ENCODE measurements at places on chromosomes 1 and 21.

GRCh38 chr1:36894824-36895223 lies 139.5 kb downstream of the GRIK3 start:
- DNase-seq: no peak

GRCh38 chr1:1282998-1283397 lies 2.8 kb downstream of the SCNN1D start:
- no peak for DNase-seq

GRCh38 chr21:38077569-38077968 lies 161.3 kb upstream of the KCNJ6 start:
- DNase-seq: no peak

DNA sequence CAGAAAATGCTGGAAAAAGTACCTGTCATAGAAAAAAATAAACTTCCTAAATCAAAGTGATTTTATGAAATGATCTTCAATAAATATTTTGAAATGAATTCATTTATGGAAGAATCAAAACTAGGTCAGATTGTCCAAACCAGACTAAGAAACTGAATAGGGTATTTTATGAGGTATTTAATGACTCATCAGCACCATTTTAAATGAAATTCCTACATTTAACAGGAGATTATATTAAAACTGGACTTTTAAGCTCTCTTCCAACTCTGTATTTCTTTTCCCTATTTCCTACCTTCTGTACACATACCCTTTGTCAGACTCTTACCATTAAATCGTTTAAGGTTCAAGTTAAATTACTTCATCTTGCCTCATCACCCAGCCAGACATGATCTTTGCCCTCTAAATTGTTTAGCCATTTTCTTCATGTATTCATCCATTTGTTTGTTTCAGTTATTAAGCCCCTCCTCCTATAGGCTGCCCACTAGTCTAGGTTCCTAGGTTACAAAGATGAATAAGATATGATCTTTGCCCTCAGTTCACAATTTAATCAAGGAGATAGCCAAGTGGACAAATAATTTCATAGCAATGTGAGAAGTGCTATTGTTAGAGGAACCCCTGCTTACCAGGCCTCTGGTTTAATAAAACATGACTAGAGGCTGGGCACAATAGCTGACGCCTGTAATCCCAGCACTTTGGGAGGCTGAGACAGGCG lies 25.0 kb downstream of the TATDN3 start:
- no peak for DNase-seq

- DNase-seq: no peak
These were observed 17.4 kb downstream of the TIAM1 start for GRCh38 chr21:31326522-31327242.

DNA sequence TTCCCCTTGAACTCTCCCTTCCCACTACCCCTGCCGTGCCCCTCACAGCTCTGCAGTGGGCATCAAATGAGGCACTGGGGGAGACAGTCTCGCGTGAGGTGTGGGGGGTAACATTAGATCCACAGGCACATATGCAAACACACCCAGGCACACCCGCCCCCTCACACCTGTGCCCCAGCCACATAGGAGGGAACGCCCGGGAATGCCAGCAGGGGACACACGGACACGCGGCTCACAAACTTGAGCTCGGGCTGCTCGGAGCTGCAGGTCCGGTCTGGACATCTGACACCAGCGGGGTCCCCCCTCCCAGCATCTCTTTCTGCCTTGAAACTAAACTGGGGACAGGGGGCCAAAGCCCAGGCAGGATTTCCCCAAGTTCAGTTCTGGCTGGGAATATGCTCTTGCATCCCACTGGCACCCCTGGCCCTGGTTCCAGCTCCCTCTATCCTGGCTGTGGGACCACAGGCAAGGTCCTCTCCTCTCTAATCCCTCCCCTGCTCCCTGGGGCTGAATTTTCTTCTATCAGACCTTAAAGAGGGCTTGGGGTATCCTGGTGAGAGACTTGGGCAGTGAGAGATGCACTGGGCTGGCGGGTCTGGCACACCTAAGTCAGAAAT lies 30.6 kb downstream of the CDCP2 start:
- DNase-seq: no peak

- DNase-seq: no peak
These were observed 14.3 kb downstream of the FBXO28 start for GRCh38 chr1:224127925-224128819.

DNA sequence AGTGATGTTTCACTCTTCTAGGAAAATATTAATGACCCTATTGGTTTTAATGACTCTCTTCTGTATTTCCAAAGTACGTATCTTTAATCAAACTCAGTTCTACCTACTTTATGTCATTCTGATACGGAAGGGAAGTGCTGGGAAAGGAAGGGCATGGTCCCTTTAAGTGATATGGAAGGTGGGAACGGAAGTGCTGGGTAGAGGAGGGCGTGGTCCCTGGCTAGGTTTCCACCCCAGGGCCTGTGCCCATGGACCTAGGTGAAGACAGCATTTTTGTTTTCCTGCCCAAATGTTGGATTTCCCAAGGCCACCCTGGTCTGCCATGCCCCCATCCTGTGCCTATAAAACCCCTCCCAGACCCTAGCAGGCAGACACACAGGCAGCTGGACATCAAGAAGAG lies 24.0 kb downstream of the RGS4 start:
- DNase-seq: no peak

DNA sequence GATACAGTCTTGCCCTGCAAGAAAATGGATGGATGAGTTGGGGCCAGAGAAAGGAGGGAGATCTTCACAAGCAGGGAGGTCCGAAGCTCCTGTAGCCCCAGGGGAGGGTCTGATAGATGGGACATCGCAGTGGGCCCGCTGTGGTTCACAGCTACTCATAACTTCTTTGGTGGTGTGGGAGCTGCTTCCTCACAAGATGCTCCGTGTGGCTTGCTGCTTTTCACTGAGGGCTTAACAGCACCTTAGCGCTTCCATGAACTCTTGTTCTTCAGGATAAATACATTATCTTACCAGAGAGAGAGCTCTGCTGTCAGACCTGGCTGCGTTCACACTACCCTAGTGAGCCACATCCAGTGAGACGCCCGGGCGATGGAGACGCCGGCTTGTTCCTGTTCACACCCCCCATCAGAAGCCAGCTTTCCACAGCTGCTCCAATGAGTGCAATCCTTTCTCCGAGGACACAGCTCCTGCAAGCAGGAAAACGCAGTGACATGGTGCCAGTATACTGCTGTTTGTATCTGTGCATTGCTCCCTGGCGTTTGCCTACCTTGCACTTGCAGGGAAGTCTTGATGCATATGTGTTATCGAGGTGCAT lies 599.8 kb downstream of the AJAP1 start:
- no peak for DNase-seq

GRCh38 chr1:45304311-45305081 lies 22.2 kb upstream of the HPDL start:
- no peak for DNase-seq

DNA sequence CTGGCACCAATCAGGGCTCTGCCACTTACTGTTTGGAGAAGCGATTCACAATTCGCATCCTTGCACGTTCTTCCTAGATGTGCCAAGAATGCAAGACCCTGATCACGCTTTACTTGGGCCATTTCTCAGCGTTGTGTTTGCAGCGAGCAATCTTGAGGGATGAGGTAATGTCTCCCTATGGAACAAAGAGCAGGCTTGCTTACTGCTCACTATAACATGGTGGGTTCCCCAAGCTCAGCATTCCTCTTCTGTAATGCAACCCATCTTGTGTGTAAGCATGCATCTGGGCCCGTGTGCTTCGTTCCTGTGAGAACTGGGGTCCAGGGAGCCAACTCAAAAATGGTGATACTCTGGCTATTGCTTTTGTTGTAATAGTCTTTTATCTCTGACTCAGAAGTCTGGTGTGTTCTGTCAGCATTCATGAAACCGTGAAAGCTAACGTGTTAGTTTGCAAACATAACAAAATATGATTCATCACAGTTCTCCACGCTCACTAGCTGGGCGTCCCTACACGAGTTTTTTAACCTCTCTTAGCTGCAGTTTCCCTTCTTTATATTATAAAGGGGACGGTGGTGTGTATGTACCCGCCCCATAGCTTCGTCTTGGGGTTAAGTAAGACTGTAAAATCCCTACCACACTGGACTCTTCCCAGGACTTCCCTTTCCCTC lies 33.3 kb downstream of the DNTTIP2 start:
- no peak for DNase-seq

- DNase-seq: no peak
These were observed 246.5 kb downstream of the TOMM20 start for GRCh38 chr1:234881893-234882771.

DNA sequence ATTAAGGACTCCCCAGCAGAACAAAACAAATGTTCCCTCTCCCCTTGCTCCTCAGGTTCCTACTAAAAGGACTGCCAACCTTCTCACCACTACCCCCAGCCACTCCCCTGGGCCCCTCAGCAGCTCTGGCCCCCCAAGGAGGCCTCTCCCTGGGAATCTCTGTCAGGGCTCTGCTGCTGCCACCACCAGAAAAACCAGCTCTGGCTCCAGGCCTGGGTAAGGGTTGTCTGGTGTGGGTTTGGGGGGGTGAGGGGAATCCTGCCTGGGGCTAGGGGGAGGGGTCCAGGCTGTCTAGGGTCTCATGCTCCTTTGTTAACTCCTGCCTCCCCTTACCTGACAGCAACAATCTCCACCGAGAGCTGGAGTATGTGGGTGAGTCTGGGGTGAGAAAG lies 4.8 kb downstream of the NECTIN4 start:
- no peak for DNase-seq

DNA sequence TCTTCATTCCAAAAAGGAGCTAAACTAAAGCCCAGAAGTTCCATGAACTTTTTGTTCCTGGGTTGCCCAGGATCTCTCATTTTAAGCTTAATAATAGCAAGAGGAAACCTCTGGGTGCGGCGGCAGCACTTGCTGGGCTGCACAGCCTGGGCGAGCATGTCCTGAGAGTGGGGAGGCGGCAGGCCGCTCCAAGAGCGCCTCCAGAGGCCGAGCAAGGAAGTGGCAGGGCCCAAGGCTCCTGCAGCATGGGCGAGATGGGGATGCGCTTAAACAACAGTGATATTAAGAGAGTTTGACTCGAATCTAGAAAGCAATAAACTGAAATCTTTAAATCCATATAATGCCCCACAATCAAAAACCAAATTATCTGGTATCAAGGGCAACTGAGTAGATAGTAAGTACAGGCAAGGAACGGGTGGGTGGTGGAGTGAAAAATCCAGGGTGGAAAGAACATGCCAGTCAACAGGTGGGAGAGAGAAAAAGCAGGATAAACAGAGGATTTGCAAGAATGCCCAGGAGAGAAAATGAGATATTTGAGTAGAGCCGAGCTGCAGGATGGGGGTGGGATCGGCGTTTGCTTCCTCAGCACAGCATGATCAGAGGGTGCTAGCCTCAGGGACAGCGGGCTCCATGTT lies 14.1 kb upstream of the TNR start:
- DNase-seq: no peak

- no peak for DNase-seq
These were observed 867 bp downstream of the PTGFRN start for GRCh38 chr1:116910379-116911187.

DNA sequence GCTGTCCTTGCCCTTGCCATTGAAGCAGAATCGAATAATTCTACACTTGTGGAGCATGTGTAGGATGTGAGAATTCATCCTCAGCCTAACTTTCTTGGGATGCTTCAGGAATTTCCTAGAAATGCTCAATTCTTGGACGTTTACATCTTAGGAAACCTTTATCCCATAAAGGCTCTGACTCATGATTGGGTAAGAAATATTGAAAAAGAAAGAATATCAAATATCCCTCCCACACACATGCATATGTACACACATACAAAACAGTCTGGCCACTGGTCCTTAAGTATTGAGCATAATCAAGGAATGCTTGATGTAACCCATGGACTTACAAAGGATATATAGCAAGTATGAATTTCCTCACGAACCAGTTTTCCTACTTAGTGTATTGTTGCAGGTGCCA lies 83.9 kb upstream of the IPO9 start:
- no peak for DNase-seq

- no peak for DNase-seq
These were observed 87.1 kb downstream of the SELENOF start for GRCh38 chr1:86826856-86827255.

DNA sequence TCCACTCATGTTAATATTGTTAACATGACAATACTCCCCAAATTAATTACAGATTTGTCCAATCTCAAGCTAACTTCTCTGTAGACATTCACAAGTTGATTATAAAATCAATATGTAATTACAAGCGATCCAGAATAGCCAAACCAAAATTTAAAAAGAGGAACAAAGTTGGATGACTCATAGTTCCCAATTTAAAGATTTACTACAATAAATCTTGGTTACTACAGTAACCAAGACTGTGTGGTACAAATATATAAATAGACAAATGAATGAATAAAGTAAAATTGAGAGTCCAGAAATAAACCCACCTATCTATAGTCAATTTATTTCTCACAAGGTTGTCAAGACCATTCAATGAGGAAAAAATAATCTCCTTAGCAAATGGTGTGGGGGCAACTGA lies 7.1 kb upstream of the KRTAP10-4 start:
- DNase-seq: no peak

- DNase-seq: no peak
These were observed 11.3 kb downstream of the RWDD2B start for GRCh38 chr21:29007810-29008209.

DNA sequence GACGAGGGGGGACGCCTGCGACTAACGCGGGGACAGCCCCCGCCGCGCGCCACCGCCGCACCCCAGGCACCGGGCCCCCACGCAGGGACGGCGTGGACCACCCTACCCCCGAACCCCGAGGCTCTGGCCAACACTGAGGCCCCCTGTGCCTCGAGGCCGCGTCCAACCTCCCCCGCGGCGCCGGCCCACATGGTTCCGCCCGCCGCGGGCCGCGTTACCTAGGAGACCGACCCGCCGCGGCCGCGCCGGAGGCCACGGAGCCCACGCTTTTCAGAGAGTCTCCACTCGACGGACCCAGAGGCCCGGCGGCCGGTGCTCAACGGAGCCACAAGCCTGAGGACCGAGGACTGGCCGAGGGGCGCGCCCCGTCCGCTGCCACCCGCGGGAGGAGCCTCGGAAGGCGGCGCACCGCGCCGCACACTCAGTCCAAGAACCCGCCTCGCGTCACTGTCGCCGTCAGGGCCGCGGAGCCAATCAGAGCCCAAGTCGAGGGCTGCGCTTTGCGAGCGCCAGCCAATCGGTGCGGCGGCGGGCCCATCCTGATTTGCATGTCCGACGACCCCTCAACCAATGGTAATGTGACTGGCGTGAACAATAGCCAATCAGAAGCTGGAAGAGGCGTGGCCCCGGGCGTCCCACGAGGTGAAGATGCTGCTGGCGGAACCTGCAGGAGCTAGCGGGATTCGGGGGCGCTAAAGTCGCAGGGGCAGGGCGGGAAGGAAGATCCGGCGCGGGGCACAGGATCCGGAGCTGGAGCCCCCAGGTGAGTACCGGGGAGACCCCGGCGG lies at the start of gene NPHP4:
Gene NPHP4, minus strand, starts transcription at position 400 of the 788 bp plus-strand sequence. CDS start 6,136 bp downstream, outside the sequence.
- DNase-seq: peak; percentile 92

GRCh38 chr21:35208810-35209517 lies 159.9 kb upstream of the RUNX1 start:
- DNase-seq: no peak

DNA sequence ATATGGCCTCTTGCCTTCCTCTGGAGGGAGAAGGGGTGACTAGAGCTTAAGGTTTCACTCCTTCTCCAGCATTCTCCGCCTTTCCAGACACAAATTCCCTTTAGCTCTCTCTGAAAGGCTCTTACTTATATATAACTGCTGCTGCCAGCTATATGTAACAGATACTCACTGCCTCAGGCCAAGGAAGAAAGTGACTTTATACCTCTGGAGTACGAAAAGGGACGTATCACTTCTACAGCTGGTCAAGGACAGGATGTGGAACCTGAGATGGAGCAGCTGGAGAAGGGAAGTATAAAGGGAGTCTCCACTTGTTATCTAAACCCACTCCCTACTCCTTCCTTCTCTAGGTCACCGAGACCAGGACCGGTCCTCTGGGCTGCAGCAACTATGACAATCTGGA lies 102.4 kb downstream of the BRINP2 start:
- no peak for DNase-seq

GRCh38 chr1:209863766-209864485 lies 36.2 kb downstream of the UTP25 start:
- DNase-seq: no peak

- DNase-seq: no peak
These were observed 123.9 kb upstream of the VAMP3 start for GRCh38 chr1:7646981-7647901.
